ENCODE measurements at places on chromosomes 1 and 21. TPM values are rescaled to one million over a fixed set of nuclear protein-coding genes. Genes with fewer than 3 reads are reported as not detected.

Gene DTL
- total RNA-seq, result 6.9 TPM

Gene A3GALT2
- total RNA-seq, result not detected

Gene HCRTR1
- not detected for total RNA-seq

Gene RNF207
- total RNA-seq, result 16.4 TPM

Gene SLC44A5
- 0.25 TPM for total RNA-seq

Gene LEFTY1
- not detected for total RNA-seq

Gene CFHR5
- not detected for total RNA-seq

Gene LHX4
- total RNA-seq, result 0.12 TPM

Gene CD52
- total RNA-seq, result not detected

Gene SH3D21
- 6.2 TPM for total RNA-seq

Gene ACBD6
- 84.8 TPM for total RNA-seq

Gene RCSD1
- total RNA-seq, result not detected

Gene FCGR3A
- not detected for total RNA-seq

Gene CFH
- 62.7 TPM for total RNA-seq

Gene MFAP2
- total RNA-seq, result 8.0 TPM

Gene IVNS1ABP
- 50.0 TPM for total RNA-seq

Gene TSPAN1
- 0.22 TPM for total RNA-seq

Gene CDC14A
- total RNA-seq, result 4.4 TPM

Gene ATG4C
- total RNA-seq, result 11.5 TPM

Gene ANGPTL1
- 2.1 TPM for total RNA-seq

Gene ANGEL2
- total RNA-seq, result 56.7 TPM

Gene FALEC
- 0.25 TPM for total RNA-seq

Gene NEGR1
- total RNA-seq, result 22.5 TPM

Gene TIE1
- 67.9 TPM for total RNA-seq
